ENCODE measurements at places on chromosomes 7 and 10.
A peak's percentile ranks its signal among the peaks of the same experiment; 100 is the strongest.

GRCh38 chr7:150977382-150978125 is 567 bp downstream of the KCNH2 start:
- DNase-seq: no peak

GRCh38 chr7:141911391-141911790 is 4.8 kb upstream of the OR9A4 start:
- no peak for DNase-seq

DNA sequence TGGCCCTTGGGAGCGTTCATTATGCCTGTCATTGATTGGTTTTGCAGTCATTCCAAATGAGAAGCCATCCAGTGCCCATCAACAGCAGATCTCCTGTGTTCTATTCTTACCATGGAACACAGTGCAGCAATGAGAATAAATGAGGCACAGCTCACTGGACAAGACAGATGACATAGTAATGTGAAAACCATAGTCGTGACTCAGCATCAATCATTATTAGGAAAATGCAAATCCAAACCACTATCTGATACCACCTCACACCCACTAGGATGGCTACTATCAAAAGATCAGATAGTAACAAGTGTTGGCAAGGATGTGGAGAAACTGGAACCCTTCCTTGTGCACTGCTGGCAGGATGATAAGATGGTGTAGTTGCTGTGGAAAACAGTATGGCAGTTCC is 144.7 kb downstream of the ARHGAP22 start:
- no peak for DNase-seq

DNA sequence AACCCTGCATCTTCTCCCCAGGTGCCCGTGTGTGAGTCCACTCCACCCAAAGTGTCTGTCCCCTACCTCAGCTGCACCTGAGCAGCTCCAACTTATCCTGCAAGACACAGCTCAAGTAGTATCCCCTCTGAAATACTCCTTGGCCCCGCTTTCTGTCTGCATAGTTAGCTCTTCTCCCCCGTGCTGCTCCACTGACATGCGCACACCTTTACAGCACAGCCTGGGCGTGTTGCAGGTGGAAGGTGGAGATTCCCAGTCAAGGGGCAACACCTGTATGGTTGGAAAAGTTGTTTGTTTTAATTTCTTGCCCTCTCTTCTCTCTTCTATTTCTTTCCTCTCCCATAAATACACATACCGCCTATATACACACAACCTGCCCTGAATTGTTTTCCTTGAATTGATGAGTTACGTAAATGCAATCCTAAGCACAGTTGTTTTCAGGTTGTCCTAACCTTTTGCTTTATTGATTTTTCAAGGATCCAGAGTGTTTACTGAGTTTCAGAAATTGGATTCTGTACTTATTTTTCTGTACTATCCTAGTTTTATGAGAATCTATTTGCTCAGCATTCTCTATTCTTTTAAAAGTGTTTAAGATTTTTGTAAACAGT is 14.9 kb downstream of the MET start:
- DNase-seq: no peak

DNA sequence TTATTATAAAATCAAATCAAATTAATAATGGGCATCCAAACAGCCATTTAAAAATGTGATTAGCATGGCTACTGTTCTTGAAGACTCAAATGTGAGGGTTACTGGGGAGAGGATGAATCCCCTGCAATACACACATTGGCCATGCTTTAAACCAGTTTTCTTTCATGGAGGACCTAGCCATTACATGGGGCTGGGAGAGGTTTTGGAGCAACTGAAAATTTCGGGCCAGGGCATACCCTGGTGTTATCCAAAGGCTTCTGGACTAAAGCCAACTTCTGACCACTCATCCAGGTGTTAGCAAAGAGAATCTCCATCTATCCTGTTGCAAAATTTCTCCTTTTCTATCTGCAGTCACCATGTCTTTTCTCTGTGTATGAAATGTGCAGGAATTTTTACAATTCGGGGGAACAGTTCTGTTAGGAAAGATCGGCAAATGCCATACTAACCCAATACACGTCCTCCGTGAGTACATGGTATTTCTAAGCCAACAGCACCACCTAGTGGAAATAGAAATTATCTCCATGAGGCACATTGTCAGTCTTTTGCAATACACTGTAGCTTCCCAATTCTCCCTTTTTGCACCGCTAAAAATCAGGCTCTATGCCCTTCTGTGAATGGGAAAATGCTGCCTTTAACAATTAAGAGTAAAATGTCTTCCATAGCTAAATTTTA is 47.0 kb upstream of the ZNF107 start:
- DNase-seq: no peak

DNA sequence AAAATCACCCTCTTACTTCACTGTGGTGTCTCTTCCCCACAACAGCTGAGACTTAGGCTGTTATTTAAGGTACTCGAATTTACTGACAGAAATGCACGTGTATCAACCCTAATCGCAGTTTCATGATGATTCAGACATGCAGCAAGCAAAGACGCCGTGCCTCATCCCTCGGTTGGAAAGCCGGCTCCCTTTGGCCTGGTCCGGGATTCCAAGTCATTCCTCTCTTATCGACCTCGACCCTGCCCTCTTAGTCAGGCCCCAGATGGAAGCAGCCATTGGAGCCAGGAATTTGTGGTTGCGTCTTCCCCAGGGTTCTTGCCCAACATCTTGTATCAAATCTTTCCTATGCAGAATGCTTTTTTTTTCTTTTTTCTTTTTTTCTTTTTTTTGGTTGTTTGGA is 229.5 kb downstream of the GATA3 start:
- DNase-seq: no peak

GRCh38 chr7:12403287-12404181 is at the start of gene VWDE:
Gene VWDE, minus strand, starts transcription at chr7:12403865. Its CDS starts 149 bp downstream, at chr7:12403716.
- DNase-seq: peak; percentile 72

DNA sequence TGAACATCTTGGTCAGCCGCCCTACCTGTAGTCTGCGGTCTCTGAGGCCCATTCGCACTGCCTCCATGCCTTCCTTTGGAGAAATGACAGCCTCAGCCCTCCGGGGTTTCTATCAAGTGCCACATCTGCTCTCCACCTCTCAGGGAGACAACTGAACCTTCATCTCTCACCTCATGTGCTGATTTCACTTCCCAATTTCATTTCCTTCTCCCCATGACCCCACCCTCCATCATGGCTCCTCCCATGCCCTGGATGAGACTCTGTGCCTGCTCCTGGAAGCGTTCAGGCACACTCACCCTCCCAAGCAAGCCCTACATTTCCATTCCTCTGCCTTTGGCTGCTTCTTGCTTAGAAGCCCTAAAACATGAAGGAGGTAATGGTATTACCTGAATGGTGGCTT is 7.8 kb upstream of the SCD start:
- no peak for DNase-seq

GRCh38 chr7:48087349-48087748 is 1.7 kb upstream of the UPP1 start:
- DNase-seq: no peak

DNA sequence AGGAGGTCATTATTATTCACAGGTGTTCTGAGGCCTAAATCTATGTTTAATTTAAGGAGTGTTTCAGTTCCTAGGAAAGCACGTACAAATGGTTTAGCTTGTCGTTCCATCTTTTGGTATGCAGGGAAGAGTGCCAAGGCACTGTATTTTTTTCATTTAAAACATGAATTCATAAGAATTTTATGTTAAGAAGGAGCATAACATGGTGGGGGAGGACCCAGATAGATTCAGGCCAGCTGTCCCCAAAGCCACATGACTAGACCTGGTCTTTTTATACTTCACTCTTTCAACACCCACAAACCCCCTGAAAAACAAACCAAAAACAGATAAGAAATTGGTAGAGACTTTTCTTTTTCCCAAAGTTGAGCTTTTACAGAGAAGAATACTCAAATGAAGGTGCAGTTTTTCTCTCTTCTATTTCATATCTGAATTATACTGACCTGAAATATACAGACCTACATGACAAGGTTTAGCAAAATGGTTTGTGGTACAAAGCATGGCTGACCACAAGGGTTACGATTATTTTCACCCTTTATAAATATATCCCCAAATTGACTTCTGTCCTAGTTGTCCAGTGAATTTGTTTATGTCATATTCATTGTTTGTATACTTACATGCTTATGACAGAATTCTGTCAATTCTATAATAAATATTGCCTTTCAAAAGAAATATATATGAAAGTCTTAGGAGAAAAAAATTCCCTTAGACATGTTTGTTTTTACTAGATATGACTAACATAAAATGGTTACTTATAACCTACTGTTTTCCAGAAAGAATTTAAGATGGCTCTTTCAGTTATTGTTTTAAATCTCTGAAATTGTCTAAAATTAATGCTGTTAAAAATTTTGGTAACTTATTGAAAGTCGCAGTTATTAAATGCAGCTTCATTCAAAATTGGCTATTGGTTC is 71.3 kb downstream of the AP3M1 start:
- DNase-seq: no peak

Measured in type B pancreatic cell (in vitro differentiated cells).